ENCODE measurements at places on chromosomes 11 and 22. TPM values are rescaled to one million over a fixed set of nuclear protein-coding genes. Genes with fewer than 3 reads are reported as not detected.

Gene OLFML1
- 11.5 TPM for total RNA-seq

Gene MED15
- total RNA-seq = 72.2 TPM

Gene KIRREL3
- not detected for total RNA-seq

Gene VSIG2
- 0.74 TPM for total RNA-seq

Gene NXPE4
- total RNA-seq = not detected

Gene OR4D9
- not detected for total RNA-seq

Gene FAM111B
- total RNA-seq = 1.2 TPM

Gene C11orf87
- not detected for total RNA-seq

DNA sequence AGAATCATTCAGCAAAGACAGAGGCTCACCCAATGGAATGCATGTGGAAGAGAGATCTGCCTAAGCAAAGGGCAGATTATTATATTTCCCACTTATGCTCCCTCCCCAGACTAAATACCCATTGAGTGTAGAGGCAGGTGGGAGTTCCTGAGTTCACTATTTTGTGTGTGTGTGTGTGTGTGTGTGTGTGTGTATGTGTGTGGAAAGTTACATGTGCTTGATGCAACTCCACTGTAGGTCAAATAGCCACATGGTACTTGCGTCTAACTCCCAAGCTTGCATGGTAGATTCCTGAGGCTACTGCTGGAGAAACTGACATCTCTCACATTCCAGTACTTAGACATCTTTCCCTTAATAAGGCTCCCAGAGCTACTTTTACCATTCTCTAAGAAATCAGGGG, 3.4 kb upstream of the COPB1 start:
- no peak for DNase-seq

GRCh38 chr11:3154001-3154599, 11.0 kb downstream of the OSBPL5 start:
- no peak for DNase-seq

DNA sequence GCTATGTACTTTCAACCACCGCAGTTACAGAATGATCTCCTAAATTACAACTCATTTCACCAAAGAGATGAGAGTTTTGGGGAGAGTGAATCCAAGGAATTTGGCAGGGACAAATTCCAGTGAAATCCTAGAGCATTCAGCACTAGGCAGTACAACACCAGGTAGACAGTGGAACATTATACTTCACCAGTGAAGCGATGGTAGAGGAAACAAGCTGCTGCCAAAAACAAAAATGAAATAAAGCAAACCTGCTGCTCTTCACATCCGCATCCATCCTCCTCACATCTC, 16.9 kb downstream of the SMCO4 start:
- DNase-seq = no peak

DNA sequence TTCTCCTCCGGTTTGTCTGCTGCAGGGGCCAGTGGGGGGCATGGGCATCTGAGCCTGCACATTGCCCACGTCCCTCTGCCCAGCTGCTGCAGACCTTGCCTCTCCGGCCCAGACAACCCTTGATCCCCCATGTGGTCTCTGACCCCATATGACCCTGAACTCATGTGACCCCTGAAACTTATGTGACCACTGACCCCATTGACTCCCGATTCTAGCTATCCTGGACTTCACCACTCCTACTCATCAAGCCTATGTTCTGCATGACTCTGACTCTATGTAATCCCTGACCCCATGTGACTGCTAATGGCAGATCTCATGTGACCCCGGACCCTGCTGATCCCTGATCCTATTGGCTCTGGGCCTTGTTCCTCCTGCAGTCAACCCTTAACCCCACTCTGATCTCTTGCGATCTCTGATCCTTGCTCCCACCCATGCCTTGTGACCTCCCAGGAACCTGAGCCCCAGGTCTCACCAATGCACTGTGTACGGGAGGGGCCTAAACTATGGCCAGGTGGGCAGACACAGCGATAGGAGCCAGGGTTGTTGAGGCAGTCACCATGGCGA, 5.7 kb downstream of the LTBP3 start:
- DNase-seq = no peak

DNA sequence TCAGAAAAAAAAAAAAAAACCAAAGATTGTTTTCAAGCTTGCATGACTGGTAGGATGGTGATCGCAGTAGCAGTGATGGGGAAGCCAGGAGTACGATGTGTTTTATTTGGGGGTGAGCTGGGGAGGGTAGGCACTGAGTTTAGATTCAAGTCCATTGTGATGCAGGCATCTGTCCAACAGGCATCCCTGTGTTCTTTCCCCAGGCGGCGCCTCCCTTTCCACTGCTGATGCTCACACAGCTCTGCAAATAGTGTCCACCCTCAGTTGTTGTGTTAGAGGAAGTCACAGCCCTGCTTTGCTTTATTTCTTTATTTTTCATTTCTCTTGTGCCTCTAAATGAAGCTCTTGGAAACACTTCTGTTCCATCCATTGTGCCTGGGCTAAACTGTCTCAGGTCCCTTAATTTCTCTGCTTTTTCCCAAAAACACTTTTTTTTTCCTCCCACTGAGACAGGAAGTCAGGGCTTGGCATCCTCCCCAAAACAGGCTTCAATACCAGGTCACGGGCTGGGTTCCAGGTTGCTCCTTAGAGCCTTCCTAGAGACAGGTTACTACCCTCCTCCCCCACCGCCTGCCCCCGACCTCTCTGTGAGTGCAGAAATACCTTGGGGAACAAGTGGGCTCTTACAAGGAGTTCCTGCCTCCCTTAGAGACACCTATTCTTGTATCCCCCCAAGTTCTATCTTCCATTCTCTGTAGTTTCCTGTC, 38.6 kb upstream of the HSPA8 start:
- DNase-seq = no peak

DNA sequence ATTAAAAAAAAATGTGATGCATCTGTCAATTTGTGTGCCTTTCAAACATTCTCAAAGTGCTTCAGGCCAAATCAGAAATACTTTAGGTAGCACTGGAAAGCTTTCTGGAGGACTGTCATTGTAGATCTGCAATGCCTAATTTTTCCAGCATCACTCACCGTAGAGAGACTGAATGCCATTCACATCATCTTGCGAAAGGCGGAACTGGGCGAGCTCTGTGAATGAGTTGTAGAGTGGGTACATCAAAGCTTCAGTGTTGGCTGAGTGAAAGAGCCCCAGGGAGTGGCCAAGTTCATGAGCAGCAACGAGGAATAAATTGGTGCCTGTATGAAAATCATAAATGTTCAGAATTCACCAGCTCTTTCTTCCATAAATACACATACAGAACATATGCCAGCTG, 4.0 kb downstream of the MMP10 start:
- DNase-seq = no peak

DNA sequence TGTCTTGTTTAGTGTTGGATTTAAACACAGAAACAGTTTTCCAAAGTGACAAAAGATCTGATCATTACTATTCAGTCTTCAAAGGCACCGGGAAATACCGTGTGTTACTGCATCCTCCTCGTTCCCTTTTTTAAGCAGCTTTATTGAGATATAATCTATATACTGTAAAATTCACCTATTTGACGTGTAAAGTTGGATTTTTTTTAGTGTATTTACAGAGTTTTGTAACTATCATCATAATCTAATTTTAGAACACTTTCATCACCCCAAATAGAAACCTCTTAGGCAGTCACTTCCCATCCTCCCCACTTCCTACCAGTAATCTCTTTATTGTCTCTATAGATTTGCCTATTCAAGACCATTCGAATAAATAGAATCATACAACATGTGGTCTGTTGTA, 1.4 kb downstream of the ANO5 start:
- no peak for DNase-seq

- no peak for DNase-seq
Measured at GRCh38 chr11:119107538-119108145, 498 bp downstream of the C2CD2L start.

- DNase-seq = no peak
Measured at GRCh38 chr11:109862835-109863234, 230.4 kb upstream of the ZC3H12C start.

GRCh38 chr11:57646799-57647303, 2.9 kb downstream of the YPEL4 start:
- DNase-seq = no peak

- peak; percentile 71 for DNase-seq
Measured at GRCh38 chr22:38413085-38414008, 41.7 kb downstream of the KCNJ4 start.

DNA sequence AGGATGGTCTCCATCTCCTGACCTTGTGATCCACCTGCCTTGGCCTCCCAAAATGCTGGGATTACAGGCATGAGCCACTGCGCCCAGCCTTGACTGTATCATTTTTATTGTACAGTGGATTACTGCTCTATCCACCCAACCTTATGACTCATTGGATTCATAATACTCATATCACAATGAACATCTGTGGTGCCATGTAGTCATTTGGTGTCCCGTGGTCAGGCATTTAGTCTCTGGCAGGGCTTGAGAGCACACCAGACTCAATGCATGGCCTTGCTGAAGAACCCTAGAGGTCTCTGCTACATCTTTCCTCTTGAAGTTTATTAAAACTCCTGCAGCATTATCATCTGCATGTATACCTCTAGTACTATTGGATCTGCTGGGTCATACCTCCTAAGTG, 98.0 kb upstream of the LDLRAD3 start:
- peak; percentile 16 for DNase-seq

GRCh38 chr11:121236115-121237001, 56.2 kb upstream of the SC5D start:
- no peak for DNase-seq

- DNase-seq = no peak
Measured at GRCh38 chr11:131070365-131070764, 154.1 kb upstream of the SNX19 start.

DNA sequence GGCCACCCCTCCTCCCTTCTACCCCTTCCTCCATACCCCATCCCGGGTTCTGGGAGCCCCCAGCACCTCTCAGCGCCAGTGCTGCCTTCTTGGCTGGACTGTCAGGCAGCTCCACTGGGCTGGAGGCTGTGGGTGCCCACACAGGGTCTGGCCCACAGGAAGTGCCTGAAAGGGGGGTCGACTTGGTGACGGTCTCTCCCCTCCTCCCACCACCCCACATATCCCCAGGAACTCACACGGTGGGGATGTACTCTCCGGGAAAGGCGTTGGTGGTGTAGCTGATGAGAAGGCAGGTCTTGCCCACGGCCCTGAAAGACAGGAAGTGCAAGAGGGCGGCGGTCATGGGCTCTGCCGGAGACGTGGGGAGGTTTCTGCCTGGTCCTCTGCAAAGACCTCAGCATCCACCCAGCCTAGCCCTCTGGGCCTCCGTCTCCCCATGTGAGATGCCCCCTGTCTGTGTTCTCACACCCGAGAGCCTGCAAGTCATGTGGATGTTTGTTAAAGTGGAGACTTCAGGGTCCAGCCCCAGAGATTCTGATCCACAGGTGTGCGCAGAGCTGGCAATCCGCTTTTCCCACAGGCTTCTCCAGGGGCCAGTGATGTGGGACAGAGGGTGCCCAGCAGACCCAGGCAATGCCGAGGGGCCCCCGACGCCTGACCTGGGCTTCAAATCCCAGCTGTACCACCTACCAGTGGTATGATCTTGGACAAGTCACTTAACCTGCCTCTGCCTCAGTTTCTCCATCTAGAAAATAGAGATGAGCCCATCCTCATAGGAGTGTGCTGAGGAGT, 2.5 kb downstream of the RAC2 start:
- DNase-seq = no peak

DNA sequence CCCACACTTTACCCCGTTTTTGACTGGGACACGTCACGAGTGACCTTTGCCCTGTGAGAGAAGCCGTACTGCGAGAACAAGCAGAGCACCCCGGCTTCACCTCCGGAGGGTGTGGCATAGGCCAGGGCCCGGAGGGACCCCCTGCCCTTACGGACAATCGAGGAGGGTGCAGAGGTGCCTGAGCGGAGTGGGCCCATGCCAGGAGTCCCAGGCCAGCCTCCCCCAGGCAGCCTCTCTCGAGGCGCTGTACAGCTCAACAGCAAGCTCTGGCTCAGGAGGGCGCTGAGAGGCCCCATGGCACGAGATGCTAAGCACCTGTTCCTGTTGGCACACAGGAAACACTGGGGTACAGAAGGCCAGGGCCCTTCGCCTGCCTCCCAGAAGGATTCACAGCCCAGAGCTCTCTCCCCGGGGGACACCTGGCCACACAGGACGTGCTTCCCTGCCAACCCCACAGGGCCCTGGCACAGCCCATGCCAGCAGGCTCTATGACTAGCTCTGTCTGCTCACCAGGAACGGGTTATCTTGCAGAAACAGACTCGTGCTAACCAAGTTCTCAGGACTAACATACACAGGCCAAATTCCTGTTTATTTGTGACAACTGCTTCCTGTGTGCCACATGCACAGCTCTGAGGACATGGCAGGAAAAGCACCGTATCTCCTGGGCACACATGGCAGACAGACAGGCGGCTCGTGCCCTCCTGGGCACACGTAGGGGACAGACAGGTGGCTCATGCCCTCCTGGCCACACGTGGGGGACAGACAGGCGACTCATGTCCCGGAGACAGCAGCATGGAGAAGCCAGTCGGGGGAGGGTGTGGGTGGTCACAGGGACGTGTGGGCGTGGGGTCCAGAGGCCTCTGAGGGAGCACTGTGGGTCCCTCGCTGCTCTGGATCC, 11.6 kb downstream of the TOLLIP start:
- no peak for DNase-seq

DNA sequence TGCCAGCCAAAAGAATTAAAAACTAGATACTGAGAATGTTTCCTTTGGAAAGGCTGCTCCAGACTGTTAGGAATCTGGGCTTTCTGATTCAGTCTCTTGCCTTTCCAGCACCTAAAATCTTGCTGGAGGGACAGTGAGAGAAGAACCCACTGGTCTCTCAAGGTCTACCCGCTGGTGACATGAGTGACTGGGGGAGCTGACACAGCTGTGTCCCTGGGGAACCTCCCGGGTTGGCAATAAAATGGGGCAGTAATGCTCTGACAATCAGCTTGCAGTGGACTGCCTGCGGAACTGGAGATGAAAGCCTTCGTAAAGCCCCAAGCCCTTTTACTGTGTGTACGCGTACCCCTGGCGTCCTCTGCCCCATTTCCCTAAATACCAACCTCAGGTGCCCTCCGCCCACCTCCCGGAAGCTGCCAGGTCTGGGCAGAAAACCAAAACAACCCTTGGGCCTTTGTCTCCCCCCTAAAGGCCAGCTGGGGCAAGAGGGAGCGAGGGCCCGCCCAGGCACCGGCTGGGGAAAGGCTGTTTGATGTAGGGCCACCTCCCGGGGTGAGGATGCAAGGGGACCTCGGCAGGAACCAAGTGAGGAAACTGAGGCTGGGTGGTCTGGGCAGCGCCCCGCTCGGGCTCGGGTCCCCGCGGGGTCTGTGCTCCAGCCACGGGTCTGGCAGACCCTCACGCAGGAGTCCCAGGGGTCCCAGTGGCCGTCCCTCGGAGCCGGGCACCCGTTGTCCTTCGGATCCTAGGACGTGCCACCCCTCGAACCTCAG, 741 bp downstream of the CARS1 start:
- no peak for DNase-seq

GRCh38 chr11:66346476-66347424, 679 bp downstream of the B4GAT1 start:
- no peak for DNase-seq
